CD4-positive, CD25-positive, alpha-beta regulatory T cell (primary cell): ENCODE measurements at places on chromosomes 12 and 14. TPM values are rescaled to one million over a fixed set of nuclear protein-coding genes. Genes with fewer than 3 reads are reported as not detected.

The OR6C2 gene
- total RNA-seq, result not detected

DNA sequence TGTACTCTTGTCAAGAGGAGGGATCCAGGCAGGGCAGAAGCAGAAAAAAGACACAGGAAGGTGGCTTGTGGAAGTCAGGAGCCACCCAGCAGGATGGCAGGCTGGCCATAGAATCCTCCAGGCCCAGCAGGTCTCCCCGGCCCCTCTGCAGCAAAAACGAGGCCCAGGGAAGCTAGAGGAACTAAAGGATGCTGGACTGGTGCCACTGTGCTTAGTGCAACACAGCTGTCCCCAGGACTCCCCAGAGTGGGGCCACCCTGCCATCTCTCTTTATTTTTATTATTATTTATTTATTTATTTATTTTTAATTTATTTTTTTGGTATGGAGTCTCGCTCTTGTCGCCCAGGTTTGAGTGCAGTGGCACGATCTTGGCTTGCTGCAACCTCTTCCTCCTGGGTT, 54.1 kb downstream of the PITPNM2 start:
- DNase-seq, result no peak

- DNase-seq, result no peak
Observed at GRCh38 chr12:40263616-40264409, 39.0 kb downstream of the LRRK2 start.

GRCh38 chr12:93152617-93153016, 223.5 kb upstream of the EEA1 start:
- DNase-seq, result no peak

The PRB2 gene
- not detected for total RNA-seq

- DNase-seq, result no peak
Observed at GRCh38 chr12:10563966-10564365, 49.4 kb downstream of the MAGOHB start.

The C1RL gene
- 21.0 TPM for total RNA-seq

The CCND2 gene
- 206 TPM for total RNA-seq

The IGF1 gene
- not detected for total RNA-seq

- DNase-seq, result no peak
Observed at GRCh38 chr12:112121780-112122565, 3.4 kb upstream of the TRAFD1 start.

GRCh38 chr12:23950210-23950774, 822 bp upstream of the SOX5 start:
- no peak for DNase-seq

DNA sequence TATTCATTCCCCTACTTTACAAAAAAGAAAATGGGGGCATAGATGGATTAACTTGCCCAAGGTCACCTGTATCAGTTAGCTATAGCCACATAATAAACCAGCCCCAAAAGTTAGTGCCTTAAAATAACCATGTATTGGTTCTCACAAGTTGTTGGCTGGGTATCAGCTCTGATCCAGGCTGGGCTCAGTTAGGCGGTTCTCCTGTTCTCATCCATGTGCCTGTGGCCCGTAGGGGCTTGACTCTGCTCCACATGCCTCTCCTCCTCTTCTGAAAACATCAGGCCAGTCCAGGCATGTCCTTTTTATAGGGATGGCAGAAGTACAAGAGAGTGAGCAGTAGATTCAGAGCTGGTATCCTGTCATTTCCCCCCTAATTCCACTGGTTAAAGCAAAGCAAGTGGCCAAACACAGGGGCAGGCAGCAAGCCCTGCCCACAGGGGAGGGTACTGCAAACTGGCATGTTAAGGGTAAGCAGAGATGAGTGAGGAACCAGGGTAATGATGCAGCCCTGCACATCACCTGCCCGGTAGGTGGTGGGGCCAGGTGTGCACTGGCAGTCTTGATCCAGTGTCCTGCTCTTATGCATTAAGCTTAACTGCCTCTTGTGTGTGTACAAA, 47.9 kb upstream of the TUNAR start:
- no peak for DNase-seq

DNA sequence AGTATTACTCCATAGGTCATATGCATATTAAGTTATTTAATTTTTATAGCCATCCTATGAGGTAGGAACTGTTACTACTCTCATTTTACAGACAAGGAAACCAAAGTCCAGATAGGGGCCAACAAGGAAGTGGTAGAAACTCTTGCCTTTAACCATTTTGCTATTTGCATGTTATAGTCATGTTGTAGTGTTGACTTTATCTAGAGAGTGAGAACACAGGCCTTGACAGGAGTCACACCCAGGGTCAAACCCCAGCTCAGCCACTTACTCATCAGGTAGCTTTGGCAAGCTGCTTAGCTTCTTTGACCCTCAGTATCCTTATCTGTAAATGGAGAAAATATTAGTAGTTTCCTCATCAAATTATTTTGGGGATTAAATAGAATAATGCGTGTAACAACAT, 156.2 kb downstream of the CAND1 start:
- DNase-seq, result no peak

DNA sequence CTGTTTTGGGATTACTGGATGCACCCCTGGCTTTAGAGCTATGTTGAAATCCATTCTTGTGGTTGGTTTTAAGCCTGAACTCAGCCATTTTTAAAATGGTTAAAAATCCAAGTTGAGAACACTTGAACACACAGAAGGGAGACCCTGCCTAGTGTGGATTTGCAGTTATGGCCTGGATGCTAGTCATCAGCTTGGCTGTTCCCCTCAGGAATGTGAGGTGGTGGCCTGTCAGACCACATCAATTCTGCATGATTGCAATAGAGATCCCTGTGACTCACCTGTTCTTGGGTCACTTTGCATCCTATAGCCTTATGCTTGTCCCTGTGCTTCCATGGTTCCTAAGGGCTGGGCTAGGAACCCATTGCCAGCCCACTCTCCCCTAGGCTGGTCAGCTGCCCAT, 454.1 kb downstream of the ATP23 start:
- DNase-seq, result no peak

GRCh38 chr14:104517426-104517825, 62.1 kb upstream of the C14orf180 start:
- DNase-seq, result no peak

GRCh38 chr14:71482671-71483070, 449.6 kb upstream of the RGS6 start:
- DNase-seq, result no peak

GRCh38 chr14:80942191-80942600, 658 bp upstream of the CEP128 start:
- DNase-seq, result peak; percentile 13

The SYNDIG1L gene
- total RNA-seq, result not detected

- DNase-seq, result no peak
Observed at GRCh38 chr12:31288381-31288780, 37.6 kb downstream of the SINHCAF start.

DNA sequence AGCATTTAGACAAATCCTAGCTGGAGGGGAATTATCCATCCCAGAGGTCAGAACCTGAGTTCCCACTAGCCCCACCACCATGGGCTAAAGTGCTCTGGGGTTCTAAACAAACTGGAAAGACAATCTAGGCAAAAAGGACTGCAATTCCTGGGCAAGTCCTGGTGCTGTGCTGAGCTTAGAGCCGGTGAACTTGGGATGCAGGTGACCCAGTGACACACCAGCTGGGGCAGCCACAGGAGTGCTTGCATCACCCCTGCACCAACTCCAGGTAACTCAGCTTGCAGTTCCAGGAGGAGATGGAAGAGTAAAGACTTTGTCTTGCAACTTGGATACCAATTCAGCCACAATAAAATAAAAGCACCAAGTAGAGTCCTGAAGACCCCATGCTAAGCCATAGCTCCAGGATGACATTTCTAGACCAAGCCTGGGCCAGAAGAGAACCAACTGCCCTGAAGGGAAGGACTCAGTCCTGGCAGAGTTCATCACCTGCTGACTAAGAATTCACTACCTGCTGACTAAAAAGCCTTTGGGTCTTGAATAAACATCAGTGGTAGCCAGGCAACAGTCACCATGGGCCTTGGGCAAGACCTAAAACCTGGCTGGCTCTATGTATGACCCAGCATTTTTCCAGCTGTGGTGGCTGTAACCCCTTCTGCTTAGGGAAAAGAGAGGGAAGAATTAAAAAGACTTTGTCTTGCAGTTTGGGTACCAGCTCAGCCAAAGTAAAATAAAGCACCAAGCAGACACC, 223.4 kb upstream of the DIO2 start:
- DNase-seq, result no peak
